Stimulated activated CD8-positive, alpha-beta memory T cell treated with anti-CD3 and anti-CD28 coated beads, Interleukin-7, amount 100 ng/mL, for 48 hours (primary cell): ENCODE measurements at places on chromosomes 12 and 14.

DNA sequence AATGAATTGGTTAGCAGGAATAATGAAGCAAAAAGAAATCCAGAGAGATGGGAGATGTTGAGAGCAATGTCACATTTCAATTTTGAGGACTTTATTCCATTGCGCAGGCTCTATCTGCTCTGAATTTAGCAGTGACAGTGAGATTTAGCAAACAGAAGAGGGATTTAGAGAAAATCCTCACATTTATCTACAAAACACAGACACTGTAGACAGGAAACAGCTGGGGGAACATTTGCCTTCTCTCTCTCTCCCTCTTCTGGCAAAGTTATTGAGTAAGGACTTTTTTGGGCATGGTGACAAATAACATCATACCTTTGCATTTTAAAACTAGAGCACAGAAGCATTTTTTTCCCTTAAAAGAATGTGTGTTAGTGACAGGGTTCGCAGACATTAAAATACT is at the start of gene IGF1:
TSS of gene IGF1 (minus strand) at position 158 of the 400 bp plus-strand sequence. CDS start 182 bp downstream, outside the sequence.
- DNase-seq = no peak

DNA sequence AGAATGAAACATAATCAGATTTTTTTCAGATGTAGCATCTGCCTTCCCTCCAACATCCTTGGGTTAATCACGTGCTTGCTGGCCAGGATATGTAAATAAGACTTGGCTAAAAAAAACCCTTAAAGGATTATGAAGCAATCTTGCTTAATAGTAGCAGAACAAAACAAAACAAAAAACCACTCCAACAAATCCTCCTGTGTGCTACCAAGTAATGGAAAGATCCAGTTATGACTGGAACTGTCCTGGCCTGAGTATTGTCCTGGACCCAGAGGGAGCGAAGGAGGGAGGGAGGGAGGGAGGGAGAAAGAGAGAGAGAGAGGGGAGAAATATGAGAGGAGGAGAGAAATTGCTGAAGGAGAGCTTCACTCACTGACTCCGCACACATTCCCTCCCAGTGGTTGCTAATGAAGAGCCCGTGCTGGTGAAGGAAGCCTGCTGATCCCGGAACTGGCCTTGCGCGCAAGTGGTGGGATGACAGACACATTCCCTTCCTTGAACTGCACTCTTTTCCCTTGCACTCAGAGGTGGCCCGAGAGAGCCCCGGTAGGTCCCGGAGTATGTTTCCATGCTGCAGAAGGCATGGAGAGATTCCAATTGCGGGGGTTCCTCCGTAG is 57.2 kb downstream of the HMGA2 start:
- no peak for DNase-seq

DNA sequence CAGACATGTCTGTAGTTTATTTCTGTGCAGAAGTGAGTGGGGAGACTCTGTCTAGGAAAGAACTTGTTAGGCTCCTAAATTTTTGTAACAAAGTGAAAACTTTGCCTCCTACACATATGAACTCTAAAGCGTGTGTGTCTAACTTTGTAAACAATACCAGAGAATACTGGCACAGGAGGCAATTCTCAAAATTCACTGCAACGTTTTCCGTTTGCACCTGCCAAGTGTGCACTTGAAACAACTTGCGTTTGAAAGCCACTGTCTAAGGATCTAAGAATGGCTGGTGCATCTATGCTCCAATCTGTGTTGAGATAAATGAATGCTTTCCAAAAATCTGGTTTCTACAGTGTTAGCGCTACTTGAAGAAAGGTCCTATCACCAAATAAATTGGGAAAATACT is 15.3 kb downstream of the GRIP1 start:
- no peak for DNase-seq

- no peak for DNase-seq
These were observed 748 bp upstream of the ACVRL1 start for GRCh38 chr12:51906430-51907082.

GRCh38 chr14:100063314-100063941 is 1.8 kb upstream of the EVL start:
- DNase-seq = no peak

DNA sequence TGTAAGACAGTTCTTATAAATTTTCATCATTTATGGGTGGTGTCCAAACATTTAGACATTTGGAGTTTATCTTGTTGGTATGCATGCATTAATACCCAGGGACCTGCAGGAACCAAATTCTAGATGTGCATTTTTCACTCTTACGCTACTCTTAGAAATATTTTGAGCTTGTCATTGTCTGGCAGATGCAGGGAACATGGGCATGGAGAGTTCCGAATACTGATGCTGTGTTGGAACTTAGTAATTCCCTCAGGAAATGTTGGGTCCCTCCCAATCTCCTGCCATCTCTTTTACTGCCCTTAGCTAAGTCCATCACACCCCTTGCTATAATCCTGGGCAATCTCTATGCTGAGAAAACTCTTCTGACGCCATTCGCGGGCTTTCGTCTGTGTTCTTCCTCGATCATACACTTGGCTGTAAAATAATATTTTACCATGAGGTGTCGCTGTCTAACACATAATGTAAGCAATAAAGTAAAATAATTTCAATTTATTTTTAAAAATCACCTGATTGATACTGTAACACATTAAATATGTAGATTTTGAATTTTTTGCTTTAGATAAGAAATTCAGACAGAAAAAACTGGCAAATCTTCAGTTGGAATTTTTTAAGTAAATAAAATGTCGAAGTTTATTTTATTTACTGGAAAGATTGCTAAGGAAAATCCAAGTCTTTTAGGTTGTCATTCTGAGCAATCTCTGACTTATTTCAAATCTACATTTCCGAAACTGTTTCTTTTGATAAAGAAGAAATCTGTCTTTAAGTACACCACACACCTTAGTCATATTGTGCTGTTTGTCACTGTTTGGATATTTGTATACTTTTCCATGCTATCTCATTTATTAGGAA is 304.1 kb upstream of the SSTR1 start:
- no peak for DNase-seq

DNA sequence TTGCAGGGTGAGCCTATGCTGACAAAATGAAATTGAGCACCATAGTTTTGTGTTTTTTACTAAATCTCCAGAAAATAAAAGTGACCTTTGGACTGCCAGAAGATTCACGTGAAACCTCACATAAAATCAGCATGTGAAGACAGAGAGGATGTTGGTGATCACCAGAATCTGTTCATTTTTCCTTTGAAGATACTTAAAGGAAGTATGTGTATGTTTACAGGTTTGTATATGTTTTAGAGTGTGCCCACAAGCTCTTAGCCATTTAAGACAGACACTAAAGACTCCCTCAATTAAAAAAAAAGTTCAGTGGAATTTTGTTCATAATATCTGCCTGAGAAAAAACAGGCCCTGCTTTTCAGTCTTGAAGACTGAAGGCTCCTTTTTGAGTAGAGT is 25.9 kb downstream of the DDX47 start:
- DNase-seq = no peak

DNA sequence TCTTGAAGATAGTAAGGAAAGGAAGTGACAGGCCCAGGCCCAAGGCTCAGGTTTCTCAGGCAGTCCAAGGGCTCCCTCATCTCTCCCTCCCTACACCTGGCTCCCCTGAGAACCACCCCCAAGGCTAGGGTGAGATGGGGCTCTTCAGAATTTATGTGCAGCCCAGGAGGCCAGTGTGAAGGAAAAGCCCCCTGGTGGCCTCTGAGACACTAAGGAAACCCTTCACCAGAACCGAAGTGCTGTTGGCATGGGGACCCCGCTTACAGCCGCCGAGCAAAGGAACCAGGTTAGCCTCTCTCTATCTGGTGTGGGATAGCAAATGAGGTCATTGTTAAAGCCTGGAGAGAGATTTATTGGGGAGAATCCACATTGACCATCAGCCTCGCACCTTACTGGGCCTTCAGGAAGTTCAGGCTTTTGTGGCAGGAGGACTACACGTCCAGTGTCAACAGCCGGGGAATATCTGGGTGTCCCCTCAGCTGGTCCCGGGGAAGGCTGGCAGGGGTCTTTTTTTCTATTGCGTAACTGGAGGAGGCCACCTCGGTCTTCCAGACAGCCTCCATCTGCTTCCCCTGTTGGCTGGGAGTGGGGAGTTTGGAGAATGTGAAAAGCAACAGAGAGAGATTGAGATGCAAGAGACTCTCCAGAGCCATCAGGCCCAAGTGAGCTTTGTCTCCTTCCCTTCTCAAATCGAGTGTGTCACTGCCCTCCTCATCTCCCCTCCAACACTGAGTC is 18.1 kb downstream of the FAM186B start:
- no peak for DNase-seq

GRCh38 chr14:44712024-44712815 is 205.1 kb upstream of the FSCB start:
- no peak for DNase-seq

DNA sequence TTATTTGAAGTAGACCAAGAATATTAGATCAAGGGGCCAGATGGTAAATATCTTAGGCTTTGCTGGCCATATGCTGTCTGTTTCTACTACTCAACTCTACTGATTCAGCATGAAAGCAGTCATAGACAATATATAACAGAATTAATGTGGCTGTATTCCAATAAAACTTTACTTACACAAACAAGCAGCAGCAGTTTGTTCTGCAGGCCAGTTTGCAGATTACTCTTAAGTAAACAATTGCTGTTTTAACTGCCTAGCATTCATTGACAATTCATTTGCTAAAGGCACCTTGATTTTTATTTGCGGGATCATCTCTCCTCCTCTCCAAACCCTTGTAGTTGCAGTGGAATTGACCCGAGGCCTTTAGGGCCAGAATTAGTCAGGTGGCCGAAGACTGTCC is 94.1 kb upstream of the GARIN6 start:
- DNase-seq = no peak

- no peak for DNase-seq
These were observed 50.5 kb downstream of the SAMD4A start for GRCh38 chr14:54617467-54617866.

GRCh38 chr14:82079553-82079952 is 545.9 kb upstream of the SEL1L start:
- DNase-seq = no peak

- no peak for DNase-seq
These were observed 228.8 kb downstream of the BCL11B start for GRCh38 chr14:99043267-99043615.

GRCh38 chr12:63863658-63864453 is 19.4 kb downstream of the SRGAP1 start:
- no peak for DNase-seq

DNA sequence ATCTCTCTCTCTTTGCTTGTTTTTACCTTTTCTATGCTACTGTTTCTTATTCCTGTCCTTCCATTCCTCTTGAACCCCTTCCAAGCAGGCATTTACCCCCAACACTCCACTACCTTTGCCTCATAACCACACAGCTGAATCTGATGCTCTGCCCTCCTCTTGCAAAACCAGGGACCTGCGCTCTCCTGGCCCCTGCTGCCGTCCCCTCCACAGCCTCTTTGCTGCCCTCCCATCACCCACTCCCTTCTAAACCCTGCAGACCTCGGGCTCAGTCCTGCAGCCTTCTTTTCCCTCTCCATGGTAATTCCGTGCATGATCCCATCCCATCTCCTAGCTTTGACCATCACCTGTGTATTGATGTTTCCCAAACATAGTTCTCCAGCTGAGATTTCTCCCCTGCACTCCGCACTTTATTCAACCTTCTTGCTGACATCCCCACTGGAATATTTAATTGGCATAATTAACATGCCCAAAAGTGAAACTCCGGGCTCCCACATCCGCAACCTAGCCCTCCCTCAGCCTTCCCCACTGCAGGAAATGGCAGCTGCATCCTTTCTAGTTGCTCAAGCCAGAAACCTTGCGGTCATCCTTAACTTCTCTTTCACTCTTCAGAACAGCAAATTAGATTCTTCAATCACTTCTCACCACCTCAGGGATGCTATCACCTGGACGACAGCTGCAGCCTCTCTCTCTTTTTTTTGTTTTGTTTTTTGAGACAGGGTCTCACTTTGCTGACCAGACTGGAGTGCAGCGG is 16.0 kb downstream of the FIGNL2 start:
- no peak for DNase-seq
